ENCODE measurements at places on chromosomes 7 and 10.
A peak's percentile ranks its signal among the peaks of the same experiment; 100 is the strongest.

DNA sequence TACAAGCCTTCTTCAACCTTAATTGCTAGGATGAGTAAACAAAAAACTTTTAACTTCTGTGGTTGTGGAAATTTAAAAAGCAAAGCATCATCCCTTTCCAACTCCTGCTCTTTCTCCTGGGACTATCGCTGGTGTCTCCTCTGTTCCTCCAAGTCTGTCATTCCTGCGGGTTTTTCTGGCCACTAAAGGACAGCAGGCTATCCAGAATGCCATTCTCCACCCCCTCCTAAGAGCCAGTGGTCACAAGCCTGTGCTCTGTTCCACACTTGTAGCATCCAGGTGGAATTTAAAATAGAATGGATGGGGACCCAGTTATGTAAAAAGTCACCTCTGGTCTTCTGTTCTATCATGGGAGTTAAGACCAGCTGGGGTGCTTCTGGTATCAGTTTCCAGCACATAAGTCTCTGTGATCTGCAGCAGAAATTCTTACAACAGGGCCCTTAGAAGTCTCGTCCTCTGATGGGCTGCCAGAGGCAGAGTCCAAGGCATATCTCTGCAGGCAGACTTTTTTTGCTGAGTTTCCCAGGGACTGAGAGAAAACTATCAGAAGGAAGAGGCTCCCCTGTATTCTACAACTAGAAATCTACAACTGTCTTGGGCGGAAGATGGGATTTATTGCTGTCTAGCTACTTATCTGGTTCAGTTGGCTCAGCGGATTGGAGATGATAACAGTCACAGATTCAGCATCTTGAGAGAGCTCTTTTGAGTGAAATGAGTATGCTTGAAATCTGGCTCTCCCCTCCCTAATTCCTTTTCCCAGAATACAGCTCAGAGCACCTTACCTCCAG lies 5.1 kb upstream of the WNT16 start:
- no peak for DNase-seq

DNA sequence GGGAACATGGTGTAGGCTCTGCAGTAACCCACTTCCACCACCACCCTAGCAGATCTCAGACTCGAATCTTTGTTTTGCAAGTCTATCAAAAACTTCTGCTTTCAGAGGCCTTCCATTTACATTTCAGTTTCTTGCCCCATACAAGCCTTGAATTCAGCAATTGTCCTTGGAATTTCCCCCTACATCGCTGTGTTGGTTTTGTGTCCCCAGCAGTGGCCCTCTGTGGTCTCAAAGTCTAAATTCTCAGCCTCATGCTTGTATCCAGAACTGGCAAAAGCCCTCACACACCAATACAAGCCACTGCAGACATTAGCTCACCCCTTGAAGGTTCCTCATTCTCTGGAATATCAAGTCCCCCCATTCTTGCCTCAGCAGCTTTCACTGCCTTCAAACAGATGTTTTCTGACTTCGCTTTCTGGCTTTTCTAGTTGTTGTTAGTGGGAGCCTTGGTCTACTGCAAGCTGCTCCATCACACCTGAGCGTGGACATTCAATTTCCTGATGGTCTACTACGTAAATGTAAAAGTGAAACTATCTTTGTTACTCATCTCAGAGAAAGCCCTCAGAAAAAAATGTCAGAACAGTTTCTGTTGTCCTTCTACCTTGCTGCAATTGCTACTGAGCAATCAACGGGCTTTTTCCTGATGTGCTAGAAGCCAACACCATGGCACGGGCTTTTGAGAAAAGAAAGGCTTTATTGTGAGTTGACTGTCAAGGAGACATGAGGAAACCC lies 1.8 kb upstream of the NUB1 start:
- no peak for DNase-seq

GRCh38 chr7:135194494-135195095 lies 16.7 kb downstream of the WDR91 start:
- no peak for DNase-seq

GRCh38 chr7:43824963-43825362 lies 44.4 kb downstream of the MRPS24 start:
- peak; percentile 8 for DNase-seq

GRCh38 chr10:28812384-28813372 lies 135.4 kb downstream of the BAMBI start:
- no peak for DNase-seq

- DNase-seq = no peak
Measured at GRCh38 chr10:129333706-129334105, 133.3 kb upstream of the MGMT start.

DNA sequence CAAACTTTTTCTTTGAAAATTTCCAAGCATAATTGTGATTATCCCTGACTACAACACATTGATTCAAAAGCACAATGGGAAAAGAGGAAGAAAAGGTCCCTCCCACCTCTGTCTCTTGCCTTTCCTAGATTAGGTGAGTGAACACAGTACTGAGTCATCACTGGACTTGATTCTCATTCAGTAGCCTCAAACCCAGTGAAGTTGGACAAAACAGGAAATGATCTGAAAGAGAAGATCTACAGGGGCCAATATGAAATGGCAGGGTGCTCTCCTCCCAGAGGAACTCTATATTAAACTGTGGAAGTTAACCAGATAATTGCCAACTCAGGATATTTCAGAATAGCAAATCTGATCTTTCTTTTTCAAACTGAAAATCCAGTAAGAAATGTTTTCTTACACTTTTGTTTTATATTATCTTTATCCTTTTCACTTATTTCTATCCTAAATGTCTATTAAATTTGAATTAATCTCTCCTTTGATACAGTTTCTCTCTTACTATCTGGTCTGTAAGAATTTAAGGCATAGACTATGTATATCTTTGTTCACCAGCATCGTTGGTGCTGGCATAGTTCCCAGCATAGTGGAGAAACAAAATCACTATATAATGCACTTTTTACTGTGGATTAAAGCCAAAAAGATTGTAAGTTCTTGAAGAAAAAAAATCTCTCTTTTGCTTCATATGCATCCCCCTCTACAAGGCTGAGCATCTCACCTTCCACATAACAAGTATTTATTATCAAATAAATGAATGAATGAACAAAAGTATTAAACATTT lies 41.4 kb upstream of the IKZF1 start:
- no peak for DNase-seq

DNA sequence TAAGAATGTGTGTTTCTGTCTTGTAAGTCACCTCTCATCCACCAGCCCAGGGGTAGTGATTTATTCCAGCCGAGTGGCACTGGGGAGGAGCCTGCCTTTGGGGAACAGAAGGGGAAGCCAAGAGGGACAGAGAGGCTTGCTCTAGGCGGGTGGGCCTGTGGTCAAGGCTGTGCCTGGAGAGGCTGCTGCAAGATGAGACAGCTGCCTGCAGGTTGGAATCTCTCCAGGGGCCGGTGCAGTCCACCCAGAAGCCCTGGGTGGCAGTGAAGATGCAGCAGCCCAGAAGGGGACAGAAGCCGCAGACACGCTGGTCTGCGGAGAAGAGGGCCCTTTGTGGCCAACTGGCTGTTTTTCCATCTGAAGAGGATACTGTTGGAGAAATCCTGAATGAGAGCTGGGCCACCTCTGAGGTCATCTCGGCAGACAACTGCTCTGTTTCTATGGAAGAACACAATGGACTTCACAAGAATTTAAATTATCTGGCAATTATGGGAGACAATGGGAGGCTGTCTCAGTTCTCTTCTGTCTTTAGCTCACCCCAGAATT lies 175.7 kb downstream of the GFRA1 start:
- DNase-seq = no peak

GRCh38 chr7:135262623-135263320 lies 29.1 kb downstream of the STRA8 start:
- DNase-seq = no peak

GRCh38 chr10:99941942-99942820 lies 67.6 kb downstream of the DNMBP start:
- peak; percentile 76 for DNase-seq

- no peak for DNase-seq
Measured at GRCh38 chr10:96918214-96919002, 86.3 kb downstream of the LCOR start.

DNA sequence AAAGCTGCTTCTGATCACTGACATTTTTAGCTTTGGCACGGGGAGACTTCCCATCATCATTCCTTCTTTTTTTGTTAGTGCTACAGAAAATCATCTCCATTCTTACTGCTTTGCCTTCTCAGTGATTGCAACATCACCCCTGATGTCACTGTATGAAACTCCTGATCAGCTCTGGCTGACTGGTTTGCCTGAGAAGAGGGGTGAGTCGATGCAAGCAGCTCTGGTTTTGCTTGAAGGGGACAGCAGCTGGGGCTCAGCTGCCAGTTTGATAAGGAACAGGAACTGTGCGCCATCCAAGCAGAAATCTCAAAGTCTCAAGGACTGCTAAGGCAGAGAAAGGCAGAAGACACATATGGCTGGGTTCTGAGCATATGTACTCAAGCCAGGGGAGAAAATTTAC lies 808.5 kb upstream of the CELF2 start:
- DNase-seq = peak; percentile 81

- DNase-seq = no peak
Measured at GRCh38 chr7:1665549-1666316, 4.3 kb upstream of the ELFN1 start.

DNA sequence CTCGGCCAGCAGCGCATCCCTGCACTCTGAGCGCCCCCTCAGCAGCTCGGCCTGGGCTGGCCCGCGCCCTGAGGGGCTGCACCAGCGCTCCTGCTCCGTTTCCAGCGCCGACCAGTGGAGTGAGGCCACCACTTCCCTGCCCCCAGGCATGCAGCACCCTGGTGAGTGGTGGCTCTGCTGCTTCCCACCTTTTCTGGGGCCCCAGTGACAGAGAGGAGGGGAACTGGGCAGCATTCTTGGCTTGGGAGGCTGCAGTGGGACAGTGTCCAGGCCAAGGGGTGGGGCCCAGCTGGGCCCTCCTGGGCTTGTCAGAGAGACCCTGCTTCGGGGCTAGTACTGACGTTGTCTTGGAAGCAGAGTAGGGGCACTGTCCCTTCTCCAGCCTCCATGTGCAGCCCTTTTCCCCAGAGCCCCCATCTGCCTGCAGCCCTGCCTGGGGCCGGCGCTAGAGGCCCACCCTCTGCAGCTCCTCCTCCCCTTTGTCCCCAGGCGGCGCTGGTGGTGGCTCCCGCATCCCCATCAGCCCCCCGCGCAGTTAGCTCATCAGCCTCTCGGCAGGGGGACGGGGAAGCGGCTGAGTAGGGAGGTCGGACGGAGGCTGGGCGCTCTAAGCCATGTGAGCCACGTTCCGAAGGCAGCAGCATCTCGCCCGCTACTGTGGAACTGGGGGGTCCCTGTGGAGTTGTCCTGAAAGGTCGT lies 29.2 kb downstream of the GBX1 start:
- DNase-seq = no peak

GRCh38 chr7:130417213-130417612 lies 23.6 kb downstream of the CEP41 start:
- DNase-seq = no peak

DNA sequence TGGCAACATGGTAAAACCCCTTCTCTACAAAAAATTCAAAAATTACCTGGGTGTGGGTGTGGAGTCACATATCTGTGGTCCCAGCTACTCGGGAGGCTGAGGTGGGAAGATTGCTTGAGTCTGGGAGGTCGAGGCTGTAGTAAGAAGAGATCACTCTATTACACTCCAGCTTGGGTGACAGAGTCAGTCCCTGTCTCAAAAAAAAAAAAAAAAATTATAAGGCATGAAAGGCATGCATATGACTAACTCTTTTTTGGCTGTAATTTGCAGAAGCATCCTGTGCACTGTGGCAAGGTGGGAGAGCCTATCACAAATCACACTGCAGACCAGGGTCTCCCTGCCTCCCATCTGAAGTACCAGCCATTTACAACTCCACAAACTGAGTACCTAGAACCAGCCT lies 14.1 kb upstream of the MYPN start:
- DNase-seq = no peak

DNA sequence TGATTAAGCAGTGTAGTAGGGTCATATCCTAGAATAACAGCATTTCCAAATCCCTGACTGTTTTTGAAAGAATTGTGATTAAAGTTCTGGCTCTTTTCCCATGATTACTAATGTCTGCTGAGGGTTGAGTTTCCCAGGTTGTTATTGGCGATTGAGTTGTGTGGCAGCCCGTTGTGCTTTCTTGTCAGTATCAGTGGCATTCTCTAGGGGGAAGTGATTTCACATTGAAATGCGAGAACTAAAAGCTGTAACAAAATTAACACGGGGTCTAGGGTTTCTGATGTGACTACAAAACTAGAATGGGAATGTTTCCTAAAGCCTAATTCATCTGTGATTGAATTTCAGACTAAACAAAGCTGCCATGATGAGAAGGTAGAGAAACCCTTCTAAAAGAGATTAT lies 349.4 kb downstream of the EXOC4 start:
- DNase-seq = no peak

GRCh38 chr10:103696411-103697145 lies 158.8 kb downstream of the SH3PXD2A start:
- peak; percentile 89 for DNase-seq

- DNase-seq = no peak
Measured at GRCh38 chr10:20963721-20964595, 66.8 kb upstream of the NEBL start.

GRCh38 chr7:7701527-7701926 lies 16.9 kb downstream of the RPA3 start:
- DNase-seq = no peak

DNA sequence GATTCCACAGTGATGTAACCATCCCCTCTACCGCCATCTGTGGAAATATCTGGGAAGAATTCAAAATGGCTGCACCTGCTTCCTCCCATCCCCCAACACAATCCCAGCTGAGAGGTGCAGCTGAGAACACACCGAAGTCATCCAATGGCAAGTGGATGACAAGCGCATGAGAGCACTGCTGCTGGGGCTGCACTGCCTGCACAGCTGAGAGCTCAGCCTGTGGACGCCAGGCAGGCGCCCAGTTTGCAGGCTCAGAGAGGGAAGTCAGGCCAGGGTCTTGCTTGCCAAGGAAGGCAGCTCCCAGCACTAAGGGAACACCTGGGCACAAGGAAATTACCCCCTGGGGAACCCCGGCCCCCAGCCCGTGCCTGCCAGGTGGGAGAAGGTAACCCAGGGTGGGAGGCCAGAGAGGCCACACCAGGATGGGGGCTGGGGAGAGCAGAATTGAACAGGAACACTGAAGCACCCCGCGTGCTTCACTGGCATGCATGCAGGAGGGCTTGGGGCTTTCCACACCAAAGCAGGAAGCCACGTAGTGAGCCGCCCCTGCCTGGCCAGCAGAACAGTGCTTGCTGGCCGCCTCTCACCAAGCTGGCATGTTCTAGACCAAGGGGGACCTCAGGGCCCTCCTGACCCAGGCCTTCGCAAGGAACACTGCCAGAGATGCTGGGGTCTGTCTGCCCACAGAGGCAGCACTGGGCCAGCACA lies 46.2 kb downstream of the FAM53B start:
- DNase-seq = no peak

GRCh38 chr7:108322925-108323832 lies 133.1 kb downstream of the NRCAM start:
- no peak for DNase-seq
